Fibroblast of skin of back (primary cell): ENCODE measurements at places on chromosomes 2 and 18.

DNA sequence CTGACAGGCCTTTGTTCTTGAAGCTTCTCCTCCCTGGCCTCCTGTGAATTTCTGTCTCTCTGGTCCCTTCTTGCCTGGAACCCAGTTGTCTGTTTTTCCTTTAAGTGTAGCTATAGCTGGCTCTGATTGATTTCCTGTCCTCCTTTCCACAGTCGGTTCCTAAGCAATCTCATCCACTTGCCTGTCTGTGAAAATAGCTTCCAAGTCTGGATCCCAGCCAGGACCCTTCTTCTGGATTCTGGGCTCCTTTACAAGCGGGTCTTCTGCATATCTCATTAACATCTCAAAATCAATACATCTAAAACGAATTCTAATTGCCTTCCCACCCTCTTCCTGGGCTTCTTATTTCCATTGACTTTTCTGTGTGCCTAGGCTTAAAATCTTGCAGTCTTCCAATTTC, 124.9 kb downstream of the DAW1 start:
- DNase-seq, result no peak

- DNase-seq, result no peak
Measured at GRCh38 chr18:31041271-31042083, 1.1 kb downstream of the DSC3 start.

- peak; percentile 9 for DNase-seq
Measured at GRCh38 chr2:23361152-23361551, 23.8 kb upstream of the KLHL29 start.

- DNase-seq, result no peak
Measured at GRCh38 chr18:34807106-34807796, 97.2 kb downstream of the DTNA start.

DNA sequence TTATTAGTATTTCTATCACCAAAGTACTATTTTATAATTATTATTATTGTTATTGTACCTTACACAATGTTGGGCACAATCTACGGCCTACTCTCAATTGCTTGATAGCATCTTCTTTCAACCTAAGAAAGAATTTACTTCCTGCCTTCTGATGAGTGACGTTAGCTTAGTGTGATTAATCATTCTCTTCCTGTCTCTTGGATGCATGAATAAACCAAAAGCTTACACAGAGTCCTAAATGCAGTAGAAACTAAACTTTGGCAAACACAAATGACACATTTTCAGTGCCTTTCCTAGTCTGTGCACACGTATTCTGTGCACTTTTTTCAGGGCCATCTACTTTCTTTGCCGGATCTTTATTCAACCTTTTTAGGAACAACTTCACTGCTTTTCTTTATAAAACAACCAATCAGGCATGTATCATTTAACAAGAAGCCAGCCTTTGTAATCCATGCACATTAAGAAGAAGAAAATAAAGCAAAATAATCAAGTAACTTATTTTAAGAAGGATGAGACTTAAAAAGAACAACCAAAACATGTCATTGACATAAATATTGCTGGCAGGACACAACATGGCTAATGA, 19.1 kb downstream of the TRAK2 start:
- DNase-seq, result peak; percentile 79

DNA sequence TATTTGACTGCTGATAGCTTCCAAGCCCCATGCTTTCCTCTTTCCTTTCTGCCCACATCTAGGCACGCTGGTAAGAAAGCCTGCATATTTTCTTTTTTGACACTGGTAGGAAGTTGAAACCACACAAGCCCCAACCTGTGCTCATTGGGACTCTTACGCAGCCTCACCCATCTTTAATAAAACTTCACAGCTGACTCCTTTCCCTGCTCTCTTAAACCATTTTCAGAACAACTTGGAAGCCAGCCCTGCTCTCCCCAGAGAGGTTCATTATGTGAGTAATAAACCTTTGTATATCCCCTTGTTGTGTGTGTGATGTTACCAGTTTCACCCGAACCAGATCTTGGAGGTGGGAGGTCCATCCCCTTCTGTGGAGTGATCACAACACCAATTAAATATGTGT, 268.4 kb downstream of the GPD2 start:
- DNase-seq, result no peak

- no peak for DNase-seq
Measured at GRCh38 chr2:241985986-241986329, 116.4 kb downstream of the RTP5 start.

GRCh38 chr2:42932271-42933151, 140.1 kb upstream of the HAAO start:
- DNase-seq, result peak; percentile 55

DNA sequence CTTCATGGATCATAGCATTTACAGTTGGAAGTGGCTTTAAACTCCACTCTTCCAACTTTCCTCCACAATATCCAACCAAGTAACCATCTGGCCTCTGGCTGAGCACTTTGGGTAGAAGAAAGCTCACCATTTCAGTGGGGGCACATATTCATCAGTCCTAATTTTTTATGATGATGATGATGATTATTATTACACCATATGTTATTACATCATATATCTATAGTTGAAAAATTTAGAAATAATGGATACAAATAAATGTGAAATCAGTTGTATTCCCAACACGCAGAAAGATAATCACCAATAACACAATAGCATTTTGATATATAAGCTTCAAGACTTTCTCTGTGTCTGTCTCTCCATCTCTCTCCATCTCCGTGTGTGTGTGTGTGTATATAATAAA, 26.6 kb upstream of the ZCCHC2 start:
- no peak for DNase-seq

DNA sequence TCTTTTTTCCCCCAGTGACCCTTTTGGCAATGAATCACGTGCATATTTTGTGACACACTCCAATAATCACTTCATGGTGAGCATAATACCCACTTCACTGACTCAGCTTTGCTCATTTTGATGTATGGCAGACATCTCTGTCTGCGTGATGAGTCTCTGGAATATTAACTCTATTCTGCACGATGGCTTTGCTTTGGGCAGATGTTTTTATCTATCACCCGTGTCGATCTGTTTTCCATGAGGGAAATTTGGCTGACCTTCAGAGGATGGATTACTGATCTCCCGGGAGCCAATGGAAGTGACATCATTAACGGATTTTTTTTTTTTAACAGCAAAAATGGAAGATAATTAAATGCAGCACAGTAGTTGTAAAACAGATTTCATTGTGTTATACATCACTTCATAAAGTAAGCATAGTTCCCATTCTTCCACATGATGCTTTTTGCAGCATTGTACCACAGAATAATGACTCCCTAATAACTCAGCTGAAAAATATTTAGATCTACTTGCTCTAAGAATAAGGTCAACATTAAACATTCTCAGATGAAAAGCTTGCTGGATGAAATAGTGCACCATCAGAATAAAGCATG, 29.8 kb downstream of the CDC42EP3 start:
- DNase-seq, result peak; percentile 88

DNA sequence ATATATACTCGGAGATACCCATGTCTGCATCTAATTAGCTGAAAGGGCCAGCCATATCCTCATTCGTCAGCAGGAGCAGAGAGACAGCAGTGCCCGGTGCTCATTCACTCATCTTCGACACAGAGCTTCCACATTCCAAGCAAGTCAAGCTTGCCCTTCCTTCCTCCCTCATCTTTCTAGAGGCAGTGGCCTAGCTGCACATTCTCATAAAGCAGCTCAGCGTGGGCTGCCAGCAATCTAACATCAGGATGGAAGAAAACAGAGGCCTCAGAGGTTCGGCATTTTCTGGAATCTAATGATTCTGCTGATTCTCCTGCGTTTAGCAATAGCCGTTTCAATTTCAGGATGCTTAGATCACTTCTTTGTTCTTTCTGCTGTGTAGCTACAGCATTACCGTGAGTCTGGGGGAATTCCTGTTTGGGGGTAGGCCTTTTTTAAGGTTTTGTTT, 68.8 kb downstream of the CLHC1 start:
- peak; percentile 90 for DNase-seq

- DNase-seq, result no peak
Measured at GRCh38 chr2:101580528-101580927, 105.6 kb upstream of the RFX8 start.

DNA sequence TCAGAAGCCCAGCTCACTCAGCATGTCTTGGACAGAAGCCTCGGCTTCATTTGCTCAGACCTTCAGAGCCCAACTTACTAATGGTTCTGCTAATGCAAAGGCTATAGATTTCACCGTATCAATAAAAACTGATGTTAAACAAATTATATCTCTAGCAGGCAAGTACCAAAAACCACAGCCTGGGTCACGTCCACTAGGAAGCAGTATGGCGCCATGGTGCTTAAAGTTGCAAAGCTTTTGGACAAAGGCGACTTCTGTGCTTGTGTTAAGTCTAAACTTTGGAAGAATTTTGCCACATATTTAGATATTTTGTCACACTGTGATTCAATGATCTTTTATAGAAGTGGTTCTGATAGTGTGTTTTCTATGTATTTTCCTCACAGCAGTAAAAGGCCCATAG, 276.8 kb upstream of the PARD3B start:
- DNase-seq, result no peak

DNA sequence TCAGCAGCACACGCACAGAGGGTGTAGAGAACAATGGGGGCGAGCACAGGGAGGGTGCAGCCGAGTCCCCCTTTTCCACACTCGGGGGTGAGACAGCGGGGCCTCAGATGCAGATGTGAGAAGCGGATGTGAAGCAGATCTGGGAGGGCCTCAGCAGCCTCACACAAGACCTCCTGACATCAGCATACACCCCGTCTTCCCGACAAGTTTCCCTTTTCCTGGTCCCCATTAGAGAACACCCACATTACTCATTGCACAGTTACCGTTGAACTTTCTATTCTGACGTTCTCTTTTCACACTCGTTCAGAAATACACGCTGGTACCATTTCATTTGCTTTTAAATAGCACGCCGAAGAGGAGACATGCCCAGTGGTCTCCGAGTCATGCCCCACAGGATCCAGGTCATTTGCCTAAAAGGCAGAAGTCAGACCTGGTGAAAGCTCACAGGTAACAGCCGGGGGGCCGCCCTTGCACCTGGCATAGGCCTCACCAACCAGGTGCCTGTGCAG, 129.5 kb upstream of the ID2 start:
- DNase-seq, result no peak

- DNase-seq, result no peak
Measured at GRCh38 chr2:158738363-158738762, 56.8 kb upstream of the DAPL1 start.

GRCh38 chr2:26465981-26466471, 11.9 kb downstream of the OTOF start:
- DNase-seq, result no peak

DNA sequence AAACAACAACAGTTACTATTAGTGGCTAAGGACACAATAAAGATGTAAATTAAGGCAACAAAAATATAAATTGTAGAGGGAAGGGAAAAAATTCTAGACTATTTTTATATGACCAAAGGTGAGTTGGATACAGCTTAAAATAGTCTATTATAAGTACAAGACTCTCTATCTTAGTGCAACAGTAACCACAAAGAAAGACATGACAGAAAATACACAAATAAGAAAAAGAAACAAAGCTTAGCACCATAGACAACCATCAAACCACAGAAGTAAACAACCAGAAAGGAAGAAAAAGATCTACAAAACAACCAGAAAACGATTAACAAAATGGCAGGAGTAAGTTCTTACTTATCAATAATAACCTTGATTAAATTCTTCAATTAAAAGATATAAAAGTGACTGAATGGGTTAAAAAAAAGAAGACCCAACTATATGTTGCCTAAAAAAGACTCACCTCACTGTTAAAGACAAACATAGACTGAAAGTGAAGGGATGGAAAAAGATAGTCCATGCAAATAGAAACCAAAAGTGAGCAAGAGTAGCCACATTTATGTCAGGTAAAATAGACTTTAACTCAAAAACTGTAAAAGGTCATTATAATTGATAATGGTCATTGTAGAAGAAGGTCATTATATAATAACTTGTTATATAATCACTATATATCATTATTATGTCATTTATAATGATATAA, 62.5 kb downstream of the USP40 start:
- DNase-seq, result no peak

DNA sequence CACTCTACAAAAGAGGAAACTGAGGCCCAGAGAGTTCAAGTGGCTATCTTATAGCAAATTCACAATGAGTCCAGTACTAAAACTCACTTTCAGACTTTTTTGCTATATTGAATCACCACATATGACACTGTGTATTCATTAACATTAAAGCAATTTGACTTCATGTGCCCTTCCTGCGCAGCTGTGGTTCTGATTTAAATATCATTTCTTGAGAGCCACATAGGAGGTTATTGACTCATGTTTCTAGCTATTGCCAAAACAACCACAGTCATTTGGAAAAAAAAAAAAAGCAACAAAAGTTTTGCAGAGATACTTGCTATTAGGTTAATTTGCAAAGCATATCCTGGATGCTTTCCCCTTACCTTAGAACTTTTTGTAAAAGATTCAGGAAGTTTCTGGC, 341.2 kb downstream of the PIK3C3 start:
- no peak for DNase-seq

GRCh38 chr18:59651071-59651470, 46.2 kb downstream of the CCBE1 start:
- DNase-seq, result no peak
